GM19239 (cell line): ENCODE measurements at places on chromosomes 6 and 20.

DNA sequence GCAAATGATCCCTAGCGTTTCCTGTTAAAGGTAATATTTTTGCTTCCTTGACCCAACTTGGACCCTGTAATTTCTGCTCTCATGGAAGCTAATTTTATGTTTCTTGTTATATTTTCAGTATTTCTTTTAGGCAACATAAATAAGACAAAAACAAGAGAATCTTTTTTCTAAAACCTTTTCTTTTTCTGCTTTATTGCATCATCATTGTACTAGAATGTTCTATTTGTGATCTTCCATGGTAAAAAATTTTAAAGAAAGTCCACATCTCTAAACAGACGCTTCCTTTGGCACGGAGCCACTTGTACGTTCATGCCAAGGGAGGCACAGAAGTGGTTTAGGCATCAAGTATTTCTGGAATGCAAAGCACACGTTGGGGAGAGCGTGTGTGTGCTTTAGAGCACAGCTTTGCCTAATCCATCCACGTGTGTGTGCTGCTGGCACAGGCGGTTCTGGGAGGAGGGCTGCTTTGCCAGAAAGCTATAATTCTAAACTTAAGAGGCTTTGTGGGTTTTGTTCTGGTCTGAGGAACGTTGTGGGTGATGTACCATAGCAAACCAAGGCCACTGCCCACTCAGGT is 98.3 kb downstream of the SASH1 start:
- DNase-seq: no peak

- no peak for DNase-seq
These were observed 111.9 kb downstream of the TBX18 start for GRCh38 chr6:84652356-84653026.

GRCh38 chr6:161568885-161569456 is 295.1 kb upstream of the AGPAT4 start:
- DNase-seq: no peak

DNA sequence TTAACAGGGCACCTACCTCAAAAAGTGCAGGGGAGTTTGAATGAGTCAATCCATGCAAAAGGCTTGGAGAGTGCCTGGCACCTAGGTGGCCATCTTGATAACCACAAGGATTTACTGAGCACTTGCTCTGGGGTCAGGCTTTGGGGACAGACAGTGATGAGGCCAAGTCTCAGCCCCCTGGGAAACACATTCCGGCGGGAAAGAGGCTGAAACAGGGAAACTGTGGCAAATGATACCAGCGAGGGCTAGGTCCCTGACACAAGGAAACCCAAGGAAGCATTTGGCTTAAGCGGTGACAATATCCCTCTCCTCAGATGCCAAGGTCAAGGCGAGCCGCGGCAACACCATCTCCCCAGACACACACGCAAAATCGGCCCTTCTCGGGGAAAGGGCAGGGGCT is 527 bp upstream of the DOK5 start:
- DNase-seq: no peak

- no peak for DNase-seq
These were observed 17.7 kb upstream of the CCDC167 start for GRCh38 chr6:37517411-37517812.

DNA sequence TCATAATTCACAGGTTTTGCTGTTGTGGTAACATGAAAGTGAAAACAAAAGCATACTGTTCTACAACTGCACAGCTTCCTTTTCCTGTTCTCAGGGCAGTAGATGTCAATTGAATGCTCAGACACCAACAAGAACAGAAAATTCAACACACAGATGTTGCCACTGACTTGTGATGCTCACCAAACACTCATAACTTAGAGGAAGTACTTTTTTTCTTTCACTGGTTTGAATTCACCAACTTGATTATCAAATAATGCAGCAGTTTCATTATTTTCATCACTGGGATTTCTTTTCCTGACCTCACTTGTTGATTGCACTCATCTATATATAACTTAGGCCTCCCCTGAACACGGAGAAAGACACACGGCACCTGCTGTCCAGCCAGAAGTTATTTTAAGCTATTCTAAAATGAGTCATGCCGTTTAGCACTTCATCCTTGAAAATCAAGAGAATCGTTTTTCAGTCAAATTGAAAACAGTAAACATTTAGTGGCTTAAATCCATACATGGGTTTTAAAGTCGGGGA is 949 bp downstream of the TXLNB start:
- DNase-seq: peak; percentile 48

DNA sequence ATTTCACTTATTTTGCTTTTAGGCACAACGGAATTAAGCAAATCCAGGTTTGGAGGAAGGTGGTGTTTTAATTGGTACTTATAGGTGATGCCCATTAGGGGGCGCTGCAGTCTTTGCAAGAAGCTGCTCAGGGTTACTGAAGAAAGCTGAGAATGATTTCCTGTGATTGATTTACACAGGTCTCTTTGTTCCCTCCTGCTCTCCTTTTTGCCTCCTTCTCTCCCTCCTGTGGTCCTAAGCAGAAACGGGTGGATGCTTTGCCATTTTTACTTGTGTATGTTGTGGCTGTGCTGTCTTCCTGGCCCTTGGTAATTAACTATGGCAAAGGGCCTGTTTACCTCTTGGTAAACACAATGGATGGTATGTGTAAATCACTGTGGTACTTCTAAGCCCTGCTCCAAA is 97.8 kb downstream of the ANKS1A start:
- peak; percentile 50 for DNase-seq
